ENCODE measurements at places on chromosomes 4 and X. TPM values are rescaled to one million over a fixed set of nuclear protein-coding genes. Genes with fewer than 3 reads are reported as not detected.

DNA sequence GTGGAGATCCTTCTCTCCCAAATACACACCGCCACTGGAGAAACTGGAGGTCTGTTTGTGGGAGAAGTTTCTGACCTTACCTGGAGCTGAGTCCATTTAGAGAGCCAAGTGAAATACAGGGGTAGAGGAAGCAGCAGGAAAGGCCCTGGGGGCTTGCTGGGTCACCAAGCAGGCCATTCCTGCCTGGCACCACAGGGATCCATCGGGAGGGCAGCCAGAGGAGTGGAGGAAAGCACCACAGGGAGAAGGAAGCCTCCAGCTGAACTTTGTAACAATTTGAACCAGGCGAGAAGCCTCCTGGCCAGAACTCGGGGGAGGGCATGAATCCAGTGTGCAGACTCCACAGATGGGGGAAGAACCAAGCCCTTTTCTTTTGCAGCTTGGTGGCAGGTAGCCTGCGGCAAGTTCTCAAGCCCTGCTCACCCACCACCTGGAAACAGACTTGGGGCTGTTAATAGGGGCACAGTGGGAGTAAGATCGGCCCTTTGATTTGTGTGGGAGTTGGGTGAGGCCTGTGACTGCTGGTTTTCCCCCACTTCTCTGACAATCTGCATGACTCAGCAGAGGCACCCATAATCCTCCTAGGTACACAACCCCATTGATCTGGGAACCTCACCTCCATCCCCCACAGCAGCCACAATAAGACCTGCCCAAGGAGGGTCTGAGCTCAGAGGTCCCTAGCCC, 94.6 kb downstream of the IRS4 start:
- DNase-seq, result no peak

- DNase-seq, result no peak
Observed at GRCh38 chr4:2746891-2747695, 9.0 kb downstream of the TNIP2 start.

DNA sequence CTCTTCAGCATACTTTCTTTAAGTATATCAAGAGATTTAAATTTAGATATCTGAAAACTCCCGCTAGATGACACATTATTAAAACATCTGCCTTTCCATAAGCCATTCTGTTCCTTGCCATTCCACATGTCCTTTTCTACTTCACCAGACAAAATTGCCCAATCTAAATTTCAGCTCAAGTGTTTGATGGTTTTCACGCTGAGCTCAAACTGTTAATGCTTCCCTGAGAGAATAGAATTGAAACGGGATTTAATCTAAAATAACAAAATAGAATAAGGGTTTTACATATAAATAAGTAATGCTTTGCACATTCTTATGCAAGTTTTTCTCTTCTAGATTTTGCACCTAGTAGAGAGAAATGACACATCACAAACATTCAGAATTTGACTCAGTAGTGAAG, 764.5 kb upstream of the TENM3 start:
- no peak for DNase-seq

DNA sequence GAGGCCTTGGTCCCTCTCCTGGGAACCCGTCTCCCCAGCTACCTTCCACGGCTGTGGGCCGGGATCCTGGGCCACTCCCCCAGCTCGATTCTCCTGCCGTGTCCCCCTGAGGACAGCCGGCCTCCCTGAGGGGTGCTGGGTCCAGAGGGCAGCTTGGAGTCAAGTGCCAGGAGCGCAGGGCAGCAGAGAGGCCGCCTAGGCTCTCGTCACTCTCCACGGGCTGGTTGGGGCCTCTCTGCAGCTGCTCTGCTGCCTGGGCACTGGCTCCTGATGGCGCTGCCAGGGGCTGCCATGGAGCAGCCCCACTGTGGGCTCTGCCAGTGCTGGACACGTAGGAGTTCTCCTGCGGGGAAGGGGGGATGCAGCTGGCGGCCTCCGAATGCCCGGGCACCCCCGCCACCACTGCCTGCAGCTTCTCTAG, 6.7 kb downstream of the IRAK1 start:
- DNase-seq, result no peak

GRCh38 chr4:185380320-185380719, 15.4 kb downstream of the LRP2BP start:
- DNase-seq, result no peak

DNA sequence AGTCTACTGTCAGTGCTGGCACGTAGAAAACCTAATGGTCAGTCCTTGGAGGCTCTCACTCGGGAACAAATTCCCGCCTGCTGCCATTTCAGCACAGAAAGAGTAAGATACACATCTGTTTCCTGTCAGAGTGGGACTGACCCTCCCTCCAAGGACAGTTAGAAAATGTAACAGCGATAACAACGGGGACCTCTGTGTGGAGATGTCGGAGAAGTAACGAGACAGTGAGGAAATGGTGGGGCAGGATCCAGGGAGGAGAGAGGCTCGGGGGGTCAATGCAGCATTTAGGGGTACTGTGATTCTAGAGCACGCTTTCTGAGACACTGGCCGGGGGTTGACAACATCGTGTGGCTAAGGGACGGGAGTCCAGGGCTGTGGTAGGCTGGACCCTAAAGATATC, 36.0 kb upstream of the SORCS2 start:
- DNase-seq, result no peak

DNA sequence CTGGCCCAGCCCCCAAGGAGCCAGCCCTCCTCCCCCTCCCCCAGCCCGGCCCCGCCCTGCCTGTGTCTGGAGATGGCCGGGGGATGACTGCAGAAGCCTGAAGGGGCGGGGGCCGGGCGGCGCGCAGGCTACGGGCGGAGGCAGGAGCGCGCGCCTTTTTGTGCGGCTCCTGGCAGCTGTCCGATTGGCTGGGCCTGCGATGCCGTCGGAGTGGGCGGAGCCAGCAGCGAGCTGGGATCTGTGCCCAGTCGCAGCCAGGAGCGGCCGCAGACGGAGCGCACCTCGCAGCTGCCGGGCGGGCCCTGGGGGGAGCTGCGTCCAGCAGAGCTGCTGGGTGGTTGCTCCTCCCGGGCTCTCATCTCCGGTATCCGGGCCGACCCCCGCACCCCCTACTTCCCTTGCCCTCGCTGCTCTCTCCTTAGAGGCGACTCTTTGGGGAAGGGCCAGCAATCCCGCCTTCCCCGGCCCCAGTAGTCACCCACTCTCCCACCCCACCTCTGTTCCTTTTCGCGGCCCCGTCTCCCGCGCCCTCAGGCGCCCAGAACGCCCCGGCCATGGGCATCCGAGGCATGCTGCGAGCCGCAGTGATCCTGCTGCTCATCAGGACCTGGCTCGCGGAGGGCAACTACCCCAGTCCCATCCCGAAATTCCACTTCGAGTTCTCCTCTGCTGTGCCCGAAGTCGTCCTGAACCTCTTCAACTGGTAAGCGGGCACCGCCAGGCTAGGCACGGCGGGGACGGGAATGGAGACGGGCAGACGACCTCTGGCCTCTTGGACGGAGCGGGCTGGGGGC, at the start of gene GABRQ:
Gene GABRQ, plus strand, starts transcription at position 247 of the 794 bp plus-strand sequence. Its CDS starts 308 bp downstream, at position 555.
- DNase-seq, result no peak

DNA sequence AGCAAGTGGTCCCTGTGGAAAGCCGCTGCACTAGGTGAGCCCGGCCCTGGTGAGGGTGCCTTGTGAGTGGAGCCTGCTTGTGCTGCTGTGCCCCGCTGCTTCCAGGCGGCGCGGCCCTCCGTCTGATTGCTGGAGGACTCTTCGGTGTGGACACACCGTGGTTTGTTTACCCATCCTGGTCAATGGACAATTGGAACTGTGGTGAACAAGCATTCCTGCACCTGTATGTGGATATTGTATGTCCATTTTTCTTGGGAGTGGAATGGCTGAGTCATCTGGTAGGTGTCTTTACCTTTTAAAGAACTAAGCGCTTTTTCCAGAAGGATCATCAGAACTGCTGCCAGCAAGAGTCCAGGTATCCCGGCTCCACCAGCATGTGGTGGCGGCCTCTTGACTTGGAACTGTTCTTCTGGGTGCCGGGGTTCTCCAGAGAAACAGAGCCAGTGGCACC, 15.6 kb downstream of the MAEA start:
- no peak for DNase-seq

DNA sequence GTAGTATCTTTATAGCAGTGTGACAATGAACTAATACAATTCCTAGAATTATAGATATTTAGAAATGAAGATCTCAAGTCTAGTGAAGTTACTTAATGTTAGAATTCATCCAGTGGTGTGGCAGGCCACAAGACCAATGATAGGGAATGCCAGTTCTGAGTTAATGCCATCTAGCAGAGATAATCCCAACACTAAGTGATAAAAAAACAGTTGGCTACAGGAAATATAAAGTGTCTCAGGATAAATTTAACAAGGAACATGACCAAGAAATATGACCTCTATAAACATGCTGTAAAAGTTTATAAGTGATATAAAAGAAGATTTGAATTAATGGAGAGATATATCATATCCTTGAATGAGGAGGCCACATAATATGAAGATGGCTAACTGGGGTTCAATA, 1790.5 kb upstream of the ADGRL3 start:
- no peak for DNase-seq

GRCh38 chr4:36003051-36003450, 241.3 kb downstream of the ARAP2 start:
- DNase-seq, result no peak

GRCh38 chrX:145910017-145910416, 92.4 kb downstream of the SLITRK2 start:
- no peak for DNase-seq

Gene USP27X
- 5.4 TPM for total RNA-seq

Gene MGAT4D
- not detected for total RNA-seq

Gene GLUD2
- 3.3 TPM for total RNA-seq

Gene GAGE12E
- not detected for total RNA-seq

Gene GABRB1
- total RNA-seq, result 0.79 TPM

Gene FGF5
- 0.05 TPM for total RNA-seq

Gene VSIG1
- 0.37 TPM for total RNA-seq

Gene S100G
- total RNA-seq, result not detected

Gene FAM90A26
- total RNA-seq, result not detected

Measured in urinary bladder (tissue), 4 donors.